ENCODE measurements at places on chromosomes 3 and 15.

DNA sequence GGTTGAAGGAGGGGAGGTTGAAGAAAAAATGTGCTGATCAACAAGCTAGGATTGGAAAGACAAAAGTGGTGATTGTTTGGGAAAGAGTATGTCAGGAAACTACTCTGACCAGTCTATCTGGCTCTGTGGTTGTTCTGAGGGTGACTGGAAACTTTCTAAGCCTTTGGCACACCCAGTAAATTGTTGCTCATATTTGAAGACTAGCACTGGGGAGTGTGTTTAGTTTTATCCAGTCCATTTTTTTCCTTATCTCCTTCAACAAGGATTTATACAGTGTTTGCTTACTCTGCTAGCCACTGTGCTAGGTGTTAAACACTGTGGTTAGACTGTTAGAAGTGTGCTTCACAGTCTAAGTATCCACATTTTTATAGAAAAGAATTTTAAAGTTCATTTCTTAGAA lies 28.8 kb downstream of the PPM1L start:
- no peak for DNase-seq

DNA sequence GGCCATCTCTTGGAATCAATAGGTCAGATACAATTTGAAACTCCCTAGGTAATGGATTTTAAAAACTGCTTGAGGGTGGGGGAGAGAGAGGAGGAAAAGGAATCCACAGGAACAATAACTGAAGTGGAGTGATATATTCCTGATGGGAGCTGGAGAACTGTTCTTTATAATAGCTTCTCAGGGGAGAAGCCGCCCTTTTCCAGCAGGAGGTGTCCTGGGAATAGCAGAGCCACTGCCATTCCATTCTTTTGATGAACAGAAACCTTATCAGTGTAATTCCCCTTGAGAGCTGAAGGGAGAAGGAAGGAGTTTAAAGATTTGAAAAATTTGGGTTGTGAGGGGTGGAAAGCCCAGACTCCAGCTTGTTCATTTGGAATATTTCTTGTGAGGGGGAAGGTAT lies 504.9 kb upstream of the DPH6 start:
- DNase-seq: peak; percentile 20

DNA sequence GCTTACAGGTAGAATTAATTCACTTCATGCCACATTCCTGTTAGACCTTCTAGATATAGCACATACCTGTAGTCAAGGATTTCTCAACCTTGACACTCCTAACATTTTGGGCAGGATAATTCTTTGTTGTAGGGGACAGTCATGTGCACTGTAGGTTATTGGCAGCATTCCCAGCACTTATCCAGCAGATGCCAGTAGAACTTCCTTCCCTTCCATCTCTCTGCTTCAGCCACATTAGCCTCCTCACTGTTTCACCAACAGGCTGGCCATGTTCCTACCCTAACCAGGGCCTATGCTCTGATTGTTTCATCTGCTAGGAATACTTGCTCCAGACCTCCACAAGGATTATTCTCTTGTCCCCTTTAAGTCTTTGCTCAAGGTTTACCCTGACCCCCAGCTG lies 68.0 kb upstream of the STAC start:
- peak; percentile 26 for DNase-seq

- DNase-seq: no peak
Observed at GRCh38 chr3:16482194-16482769, 31.2 kb downstream of the RFTN1 start.

GRCh38 chr3:147257944-147258343 lies 148.4 kb downstream of the ZIC4 start:
- DNase-seq: no peak

GRCh38 chr15:98807262-98807661 lies 158.9 kb downstream of the IGF1R start:
- DNase-seq: no peak

- DNase-seq: peak; percentile 75
Observed at GRCh38 chr15:57769266-57769665, 62.8 kb downstream of the POLR2M start.

DNA sequence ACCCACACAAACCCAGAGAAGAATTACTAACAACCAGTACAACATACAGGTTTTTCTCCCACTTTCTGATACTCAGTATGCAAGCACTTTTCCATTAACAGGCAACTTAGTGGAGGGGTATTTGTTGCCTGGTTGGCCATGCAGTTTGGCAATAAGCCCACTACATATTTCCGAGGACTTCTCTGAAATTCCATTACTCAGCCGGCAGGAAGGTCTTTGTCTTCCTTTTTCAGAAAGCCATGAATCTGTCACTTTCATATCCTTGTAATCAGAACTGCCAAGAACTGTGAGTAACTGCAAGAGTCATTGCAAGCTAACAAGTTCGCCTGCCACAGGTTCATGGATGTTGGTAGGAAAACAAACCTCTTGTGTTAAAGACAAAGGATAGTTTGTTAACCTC lies 422.3 kb upstream of the ROBO1 start:
- no peak for DNase-seq

GRCh38 chr15:29114221-29115092 lies 155.2 kb downstream of the NSMCE3 start:
- DNase-seq: no peak

DNA sequence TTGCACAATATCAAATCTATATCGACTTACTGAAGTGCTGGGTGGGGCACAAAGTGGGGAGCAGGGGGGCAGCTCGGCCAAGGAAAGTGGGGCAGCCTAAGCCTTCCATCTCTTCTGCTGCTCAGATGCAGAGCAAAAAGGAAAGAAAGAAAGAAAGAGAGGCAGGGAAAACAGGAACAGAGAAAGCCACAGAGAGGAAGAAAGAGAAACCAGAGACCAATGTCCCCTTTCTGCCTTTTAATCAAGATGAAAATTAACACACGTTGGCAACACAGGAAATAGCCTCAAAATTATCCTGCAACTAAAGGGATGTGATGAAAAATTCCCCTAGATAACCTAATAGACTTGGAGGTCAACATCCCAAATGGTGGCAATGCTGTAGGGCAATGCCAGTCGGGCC lies 72.2 kb upstream of the RAD18 start:
- DNase-seq: no peak

DNA sequence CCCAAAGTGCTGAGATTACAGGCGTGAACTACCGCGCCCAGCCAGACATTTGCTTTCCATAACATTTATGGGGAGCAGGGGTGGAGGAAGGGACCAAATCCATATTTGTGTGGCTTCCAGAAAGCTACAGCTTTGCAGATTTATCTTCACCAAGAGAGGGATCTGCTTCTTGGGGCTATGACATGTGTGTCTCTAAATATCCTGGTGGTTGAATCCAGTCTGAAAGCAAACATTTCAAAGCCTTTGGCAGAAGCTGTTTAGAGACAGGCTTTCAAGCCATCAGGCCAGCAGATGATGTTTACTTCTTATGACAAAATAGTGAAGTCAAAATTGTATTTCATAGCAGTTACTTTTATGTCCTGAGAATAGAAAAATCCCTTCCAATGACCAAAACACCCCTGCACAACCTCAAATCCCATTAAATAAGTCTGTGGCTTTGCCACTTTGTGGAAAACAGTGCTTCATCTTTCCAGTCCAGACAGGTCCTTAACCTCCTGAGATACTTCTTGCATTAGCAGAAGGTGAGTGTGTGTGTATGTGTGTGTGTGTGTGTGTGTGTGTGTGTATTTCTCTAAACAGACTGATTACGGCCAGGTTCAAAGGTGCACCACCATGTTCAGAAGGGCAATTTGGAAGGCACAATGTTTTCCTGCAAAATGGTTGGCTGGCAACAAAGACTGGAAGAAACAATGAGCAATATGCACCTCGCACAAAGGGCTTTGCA lies 191.4 kb upstream of the LRIG1 start:
- DNase-seq: no peak

All from BE2C (cell line).